ENCODE measurements at places on chromosomes 5 and 9. TPM values are rescaled to one million over a fixed set of nuclear protein-coding genes. Genes with fewer than 3 reads are reported as not detected.

DNA sequence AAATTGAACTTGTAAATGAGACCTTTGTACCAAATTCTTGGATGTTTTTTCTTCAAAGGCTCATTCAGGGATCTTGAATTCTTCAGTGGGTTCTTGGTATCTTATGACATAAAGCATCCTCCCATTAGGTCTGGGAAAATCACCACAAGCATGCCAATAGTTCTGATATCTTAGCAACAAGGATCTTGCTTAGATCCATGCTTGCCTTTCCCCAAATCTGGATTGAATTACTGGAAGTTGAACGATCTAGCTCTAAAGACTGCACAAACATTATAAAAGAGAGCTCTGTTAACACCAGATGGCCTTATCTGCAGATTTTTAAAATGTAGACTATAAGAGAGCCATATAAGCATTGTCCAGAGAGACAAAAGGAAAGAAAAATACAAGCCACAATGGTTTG lies 266.3 kb downstream of the RAB3C start:
- no peak for DNase-seq

DNA sequence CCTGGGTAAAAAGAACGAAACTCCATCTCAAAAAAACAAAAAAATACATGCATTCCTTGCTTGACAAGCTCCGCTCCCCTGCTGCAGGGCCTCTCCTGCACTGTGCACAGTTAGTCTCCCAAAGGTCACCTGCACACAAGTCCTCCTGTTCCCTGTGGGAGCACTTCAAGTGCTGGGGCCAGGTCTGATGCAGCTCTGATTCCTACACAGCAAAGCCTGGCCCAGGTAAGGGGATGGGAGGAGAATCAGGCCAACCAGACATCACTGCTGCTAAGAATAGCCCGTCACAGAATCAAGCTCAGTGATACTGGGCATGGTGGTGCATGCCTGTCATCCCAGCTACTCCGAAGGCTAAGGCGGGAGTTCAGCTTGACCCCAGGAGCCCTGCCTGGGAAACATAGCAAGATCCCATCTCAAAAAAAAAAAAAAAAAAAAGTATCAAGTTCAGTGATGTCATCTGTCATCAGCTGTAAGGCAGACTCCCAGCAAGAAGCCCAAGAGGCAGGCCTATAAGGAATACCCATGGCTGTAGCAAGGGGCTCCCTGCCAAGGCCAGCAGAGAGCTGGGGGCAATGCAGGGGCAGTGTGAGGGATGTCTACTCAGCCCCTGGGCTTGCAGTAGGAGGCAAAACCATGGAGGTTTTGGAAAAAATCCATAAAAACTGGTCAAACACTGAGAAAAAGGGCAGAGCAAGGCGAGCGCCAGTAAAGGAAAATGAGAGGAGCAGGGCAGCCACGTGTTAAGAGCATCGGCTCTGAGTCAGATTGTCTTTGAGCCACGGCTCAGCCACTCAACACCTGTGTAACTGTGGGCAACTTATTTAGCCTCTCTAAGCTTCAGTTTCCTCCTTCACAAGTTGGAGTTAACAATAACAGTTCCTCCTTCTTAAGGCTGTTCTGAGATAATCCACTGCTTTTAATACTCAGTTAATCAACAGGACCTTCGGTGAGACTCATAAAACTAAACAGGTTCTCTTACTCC lies 3.2 kb downstream of the TPM2 start:
- DNase-seq: peak; percentile 95

- DNase-seq: no peak
These were observed 109.7 kb downstream of the MSX2 start for GRCh38 chr5:174834081-174834480.

DNA sequence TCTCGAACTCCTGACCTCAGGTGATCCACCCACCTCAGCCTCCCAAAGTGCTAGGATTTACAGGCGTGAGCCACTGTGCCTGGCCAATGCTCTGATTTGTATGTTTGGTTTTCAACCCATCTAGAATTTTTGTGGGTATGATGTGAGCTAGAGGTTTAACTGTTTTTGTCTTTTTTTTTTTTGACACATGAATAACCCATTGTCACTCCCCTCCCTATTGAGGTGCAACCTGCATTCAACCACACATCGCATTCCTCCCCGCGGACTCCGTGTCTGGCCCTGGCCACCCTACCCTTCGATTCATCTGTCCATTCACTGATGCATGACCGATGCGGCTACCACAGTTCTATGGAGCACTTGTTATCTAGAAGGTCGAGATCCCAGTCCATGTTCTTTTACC lies 9.5 kb upstream of the FAM163B start:
- no peak for DNase-seq

- DNase-seq: no peak
These were observed 119.1 kb downstream of the KCNIP1 start for GRCh38 chr5:170622933-170623332.

DNA sequence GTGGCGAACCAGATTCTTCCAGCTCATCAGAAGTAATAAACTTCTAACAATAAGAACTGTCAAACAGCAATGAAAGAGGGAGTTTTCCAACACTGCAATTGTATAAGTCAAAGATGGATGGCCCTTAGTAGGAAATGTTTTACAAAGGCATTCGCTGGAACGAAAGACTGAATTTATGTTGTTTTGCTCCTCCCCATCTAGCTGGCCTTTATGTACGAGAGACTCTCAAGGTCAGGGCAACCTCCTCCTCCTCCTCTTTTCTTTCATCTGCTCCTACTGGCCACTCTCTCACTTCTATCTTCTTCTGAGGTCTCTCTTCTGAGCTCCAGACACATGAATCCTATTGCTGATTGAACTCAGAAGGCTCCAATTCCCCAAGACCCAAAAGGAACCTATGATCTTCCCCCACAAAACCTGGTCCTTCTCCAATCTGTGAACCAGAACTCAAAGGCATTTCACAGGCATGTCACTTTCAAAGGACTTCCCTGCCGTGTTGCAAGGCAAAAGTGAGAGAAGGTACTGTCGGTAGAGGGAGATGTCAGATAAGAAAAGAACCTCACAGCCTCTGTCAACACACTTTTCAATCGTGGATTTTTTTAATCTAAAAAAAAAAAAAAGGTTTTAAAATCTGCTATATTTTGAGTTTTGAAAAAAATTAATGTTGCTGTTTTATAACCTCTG lies 28.5 kb upstream of the PUM3 start:
- peak; percentile 78 for DNase-seq

PCDHGB5 gene
- total RNA-seq: not detected

SLC4A9 gene
- total RNA-seq: not detected

TBCA gene
- total RNA-seq: 493 TPM

CBY3 gene
- total RNA-seq: not detected

GPR21 gene
- 0.12 TPM for total RNA-seq
